Epithelial cell of proximal tubule (primary cell): ENCODE measurements at places on chromosomes 7 and 10. TPM values are rescaled to one million over a fixed set of nuclear protein-coding genes. Genes with fewer than 3 reads are reported as not detected.

DNA sequence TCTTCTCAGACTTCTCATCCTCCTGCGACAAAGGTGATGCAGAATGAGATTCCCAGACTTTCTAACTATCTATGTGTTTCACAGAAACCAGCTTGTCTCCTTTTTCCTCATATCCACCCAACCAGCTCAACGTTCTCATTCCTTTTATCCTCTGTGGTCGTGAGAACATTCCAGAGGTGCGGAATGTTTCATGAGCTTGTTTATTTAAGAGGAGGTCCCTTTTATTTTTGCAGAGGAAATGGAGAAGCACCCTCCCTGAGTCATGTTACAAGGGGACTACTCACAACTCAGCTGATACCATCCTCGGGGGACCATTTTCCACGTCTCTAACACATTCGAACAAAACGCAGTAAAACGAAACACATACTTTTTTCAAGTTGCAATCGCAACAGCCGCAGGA lies 93.2 kb downstream of the ZRANB1 start:
- DNase-seq: peak; percentile 62

NPY gene
- total RNA-seq: 0.43 TPM in 1 of 2 replicates, not detected in the other

GRCh38 chr10:13190816-13191215 lies 29.5 kb downstream of the MCM10 start:
- no peak for DNase-seq

DNA sequence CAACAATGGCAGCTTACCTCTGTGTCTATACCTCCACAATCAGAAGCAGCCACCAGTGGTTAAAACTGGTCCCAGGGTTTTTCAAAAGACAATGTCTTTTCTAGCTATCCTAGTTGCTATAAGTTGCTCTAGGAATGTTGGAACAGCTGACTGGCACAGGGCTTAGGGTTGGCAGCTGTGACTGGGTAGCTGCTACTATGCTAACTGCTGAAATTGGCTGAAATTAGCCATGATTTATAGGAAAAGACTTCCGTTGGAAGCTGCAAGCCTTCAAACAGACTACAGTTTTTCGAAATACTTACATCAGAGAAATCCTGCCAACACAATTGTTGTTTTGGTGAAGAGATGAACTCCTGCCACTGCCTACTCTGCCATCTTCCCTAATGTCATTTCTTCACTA lies 102.3 kb downstream of the MKX start:
- no peak for DNase-seq

- no peak for DNase-seq
These were observed 18.1 kb downstream of the CARD11 start for GRCh38 chr7:3025616-3026015.

TYW1 gene
- 12.3 and 15.8 TPM in 2 replicates for total RNA-seq

STX1A gene
- 18.0 and 22.4 TPM in 2 replicates for total RNA-seq

DNA sequence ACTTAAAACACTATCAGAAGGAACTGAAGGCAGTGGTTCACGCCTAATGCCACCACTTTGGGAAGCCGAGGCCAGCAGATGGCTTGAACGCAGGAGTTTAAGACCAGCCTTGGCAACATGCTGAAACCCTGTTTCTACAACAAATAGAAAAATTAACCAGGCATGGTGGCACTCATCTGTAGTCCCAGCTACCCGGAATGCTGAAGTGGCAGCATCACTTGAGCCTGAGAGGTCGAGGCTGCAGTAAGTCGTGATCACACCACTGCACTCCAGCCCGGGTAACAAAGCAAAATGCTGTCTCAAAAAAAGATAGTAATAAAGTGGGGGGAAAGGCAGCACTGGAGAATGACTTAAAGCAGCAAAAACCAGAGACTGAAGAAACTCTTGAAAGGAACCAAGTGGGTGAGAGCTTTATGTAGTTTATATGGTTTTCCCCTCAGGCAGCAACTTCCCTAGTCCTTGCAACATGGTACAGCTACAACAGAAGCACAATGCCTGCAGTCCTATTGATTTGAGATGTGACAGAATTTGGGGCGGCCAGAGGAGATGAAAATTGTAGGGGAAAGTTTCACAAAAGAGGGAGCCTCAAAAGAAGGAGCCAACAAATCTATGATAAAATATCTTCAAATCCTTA lies 38.1 kb downstream of the GDI2 start:
- no peak for DNase-seq

NCF1 gene
- total RNA-seq: 0.43 and 0.46 TPM in 2 replicates

TEX47 gene
- not detected in 2 replicates for total RNA-seq

GRCh38 chr7:130632111-130632510 lies 36.4 kb downstream of the COPG2 start:
- no peak for DNase-seq

- no peak for DNase-seq
These were observed 189.1 kb downstream of the LRRTM3 start for GRCh38 chr10:67114945-67115344.

- no peak for DNase-seq
These were observed 108.1 kb downstream of the FZD1 start for GRCh38 chr7:91372323-91372722.

DNA sequence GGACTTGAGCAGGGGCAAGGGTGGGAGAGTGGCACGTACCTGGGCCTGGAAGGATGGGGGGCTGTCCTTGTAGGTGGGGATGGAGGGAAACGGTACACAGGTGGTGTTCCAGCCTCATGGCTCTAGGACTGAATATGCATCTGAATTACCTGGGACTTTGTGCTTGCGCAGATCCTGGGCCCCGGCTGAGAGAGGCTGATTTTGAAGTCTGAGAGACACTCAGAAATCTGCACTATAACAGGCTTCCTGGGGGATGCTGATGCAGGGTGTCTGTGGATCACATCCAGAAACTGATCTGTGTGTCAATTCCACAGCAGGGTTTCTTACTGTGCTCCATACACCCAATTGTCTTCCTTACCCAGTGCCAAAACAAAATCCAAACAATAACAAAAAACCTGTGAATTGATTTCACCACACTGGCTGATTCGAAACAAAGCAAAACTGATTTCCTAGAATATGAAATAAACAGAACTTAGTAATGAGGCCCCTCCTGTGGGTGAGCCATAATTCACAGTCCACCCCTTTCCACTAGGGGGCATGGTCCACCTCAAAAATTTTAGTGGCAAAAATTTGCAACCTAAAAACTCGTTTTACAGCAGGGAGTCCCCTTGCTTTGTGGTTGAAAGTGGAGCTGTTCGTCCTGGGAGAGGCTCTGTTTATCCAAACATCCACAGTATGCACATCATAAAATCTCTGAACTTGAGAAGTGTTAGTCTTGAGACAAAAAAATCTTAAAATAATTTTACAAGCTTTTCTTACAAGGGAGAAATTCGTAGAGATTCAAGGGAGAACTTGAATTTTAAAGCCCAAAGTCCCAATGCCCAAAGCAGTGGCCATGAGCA lies 32.0 kb upstream of the PLEKHA1 start:
- no peak for DNase-seq

ADARB2 gene
- total RNA-seq: under 0.01 and 0.63 TPM in 2 replicates

DNA sequence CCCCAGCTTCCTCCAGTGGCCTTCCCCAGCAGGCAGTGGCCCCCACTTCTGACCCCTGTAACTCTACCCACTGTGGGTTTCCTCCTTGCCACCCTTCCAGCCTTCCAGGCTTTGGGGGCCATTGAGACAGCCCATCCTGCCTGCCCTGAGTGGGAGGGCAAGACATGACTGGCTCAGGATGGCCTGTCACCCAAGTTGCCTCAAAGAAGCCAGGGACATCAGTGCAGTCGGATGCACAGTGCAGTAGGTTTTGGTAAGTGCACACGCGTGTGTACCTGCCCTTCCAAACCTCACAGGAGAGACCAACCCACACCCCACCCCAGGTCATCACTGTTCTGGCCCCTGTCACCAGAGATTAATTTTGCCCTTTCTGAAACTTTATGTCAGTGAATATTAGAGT lies 22.7 kb downstream of the ZMIZ2 start:
- no peak for DNase-seq

GRCh38 chr10:5573968-5574641 lies 49.3 kb downstream of the CALML3 start:
- no peak for DNase-seq

DNA sequence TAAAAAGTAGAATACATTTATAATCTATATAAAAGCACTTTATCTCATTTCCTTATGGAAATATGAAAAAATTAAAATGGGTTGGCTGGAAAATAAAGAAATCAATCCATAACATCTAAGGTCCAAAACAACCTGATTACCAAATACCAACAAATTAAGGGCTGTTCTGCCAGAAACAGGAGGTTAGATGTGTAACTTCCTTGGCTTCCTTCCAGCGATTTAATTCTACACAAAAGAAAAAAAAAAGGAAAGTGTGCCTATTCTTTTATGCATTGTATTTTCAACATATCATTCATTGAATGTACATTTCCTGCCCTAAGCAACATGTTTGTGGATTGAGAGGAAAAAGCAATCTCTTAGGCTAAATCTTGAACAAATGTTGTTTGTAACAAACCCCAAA lies 36.2 kb upstream of the USP6NL start:
- DNase-seq: no peak

- DNase-seq: no peak
These were observed 70.6 kb downstream of the NEURL1 start for GRCh38 chr10:103564116-103564501.

NPSR1 gene
- total RNA-seq: not detected in 2 replicates

GRCh38 chr10:36224431-36224985 lies 582.4 kb upstream of the FZD8 start:
- DNase-seq: no peak

DNA sequence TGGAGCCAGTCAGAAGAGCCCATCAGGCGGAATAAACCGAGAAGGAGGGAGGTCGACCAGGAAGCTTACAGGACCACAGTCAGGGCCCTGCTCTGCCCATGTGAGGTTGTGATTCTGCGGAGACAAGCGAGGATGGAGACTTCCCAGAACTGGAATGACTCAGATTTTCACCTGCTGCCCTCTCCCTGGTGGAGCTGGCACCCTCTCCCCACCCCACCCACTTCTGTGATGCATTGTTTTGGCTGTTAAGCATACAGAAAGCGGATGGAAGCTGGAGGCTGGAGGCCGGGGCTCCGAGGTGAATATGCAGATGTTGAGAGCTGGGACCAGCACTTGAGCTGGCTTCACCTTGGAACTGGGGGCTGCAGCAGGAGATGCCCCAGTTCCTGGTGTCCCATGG lies 57.4 kb downstream of the NPTX2 start:
- DNase-seq: no peak

- peak; percentile 51 for DNase-seq
These were observed 212.0 kb downstream of the MAGI2 start for GRCh38 chr7:79241288-79242060.

GPRIN2 gene
- 4.5 and 9.1 TPM in 2 replicates for total RNA-seq

RAB11FIP2 gene
- total RNA-seq: 6.1 and 8.5 TPM in 2 replicates

DNA sequence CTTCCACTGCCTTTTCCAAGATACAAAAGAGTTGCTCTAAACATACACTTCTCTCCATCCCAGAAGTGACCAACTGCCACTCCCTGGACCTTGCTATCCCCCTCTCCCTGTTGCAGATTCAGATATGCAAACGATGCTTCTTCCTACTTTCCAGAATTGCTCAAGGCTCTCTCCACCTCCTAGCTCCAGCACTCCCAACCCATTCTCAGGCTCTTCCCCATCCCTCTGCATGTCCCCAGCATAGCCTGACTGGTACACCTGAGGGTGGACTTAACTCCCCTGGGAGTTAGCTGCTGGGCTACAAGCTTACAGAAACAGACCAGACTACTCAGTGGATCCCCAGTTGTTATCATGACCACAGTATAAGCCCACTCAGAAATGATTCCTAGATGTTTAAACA lies 27.6 kb downstream of the MKRN1 start:
- DNase-seq: no peak

OR13A1 gene
- not detected in 2 replicates for total RNA-seq

GRCh38 chr7:15433151-15433550 lies 128.7 kb downstream of the AGMO start:
- DNase-seq: no peak

TBC1D12 gene
- 9.8 and 12.9 TPM in 2 replicates for total RNA-seq

RADIL gene
- 1.2 and 2.4 TPM in 2 replicates for total RNA-seq

DNA sequence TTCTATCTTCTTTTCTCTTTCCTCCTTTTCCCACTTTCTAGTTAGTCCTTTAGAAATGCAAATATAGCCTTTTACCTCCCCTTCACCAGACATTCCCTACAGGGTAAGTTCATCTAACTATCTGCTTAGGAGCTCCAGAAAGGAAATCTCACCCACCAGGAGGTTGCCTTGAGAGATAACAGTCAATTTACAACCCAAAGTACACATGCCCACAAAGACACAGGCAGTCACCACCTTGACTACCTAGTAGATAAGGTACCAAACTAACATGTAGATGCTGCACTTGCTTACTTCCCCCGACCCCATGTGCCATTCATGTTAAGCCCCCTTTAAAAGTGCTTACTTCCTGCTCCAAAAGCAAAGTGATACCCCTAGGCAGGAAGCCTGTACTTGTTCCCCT lies 12.8 kb upstream of the CREB3L2 start:
- no peak for DNase-seq
